ENCODE measurements at places on chromosomes 12 and 14. TPM values are rescaled to one million over a fixed set of nuclear protein-coding genes. Genes with fewer than 3 reads are reported as not detected.

Gene KLRC4
- total RNA-seq: not detected

DNA sequence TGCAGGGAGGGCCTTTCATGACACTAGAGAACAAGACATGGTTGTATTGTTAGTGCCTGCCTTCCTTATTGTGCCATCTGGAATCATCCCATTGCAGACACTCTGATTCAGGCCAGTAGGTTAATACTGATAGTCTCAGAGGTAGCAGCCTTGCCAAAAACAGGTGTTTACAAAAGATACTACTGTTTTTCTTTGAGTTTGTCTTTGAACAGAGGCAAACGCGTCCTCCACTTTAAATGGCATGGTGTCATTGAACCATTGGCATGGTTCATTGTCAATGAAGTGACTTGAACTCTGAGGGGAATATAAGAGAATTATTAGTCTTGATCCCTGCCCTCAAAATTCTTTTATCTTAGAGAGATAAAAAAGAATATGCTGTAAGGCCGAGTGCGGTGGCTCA is 4.2 kb downstream of the FNTB start:
- DNase-seq: no peak
- no peaks in the 10 kb centered on the region for H3K4me1 ChIP-seq
- H3K36me3 ChIP-seq: no peaks in the 10 kb centered on the region
- H3K4me3 ChIP-seq: no peak overlapping the region
- no peaks in the 10 kb centered on the region for H3K27me3 ChIP-seq
- no peak overlapping the region for H3K27ac ChIP-seq

DNA sequence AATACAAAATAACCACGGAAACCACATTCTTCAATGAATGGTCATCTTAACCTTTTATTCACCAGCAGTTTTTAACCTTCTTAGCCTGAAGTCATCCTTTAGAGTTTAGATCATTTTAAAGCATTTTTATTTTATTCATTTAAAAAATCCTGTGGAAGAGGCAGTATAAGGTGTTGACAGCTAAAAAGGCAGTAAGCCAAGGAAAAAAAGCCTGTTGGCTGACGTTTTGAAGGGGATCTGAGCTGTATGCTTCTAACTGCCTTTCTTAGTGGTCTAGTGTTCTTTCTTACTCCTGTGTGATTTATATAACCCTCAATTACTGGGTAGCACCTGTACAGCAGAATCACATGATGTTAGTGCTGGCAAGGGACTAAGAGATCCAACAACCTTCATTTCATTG is 438.3 kb upstream of the SEL1L start:
- no peaks in the 10 kb centered on the region for H3K4me1 ChIP-seq
- H3K36me3 ChIP-seq: no peaks in the 10 kb centered on the region
- H3K4me3 ChIP-seq: no peak overlapping the region
- H3K27me3 ChIP-seq: no peaks in the 10 kb centered on the region
- DNase-seq: no peak

- H3K4me1 ChIP-seq: no peaks in the 10 kb centered on the region
- no peak overlapping the region for H3K27ac ChIP-seq
- no peaks in the 10 kb centered on the region for H3K36me3 ChIP-seq
- no peak overlapping the region for H3K4me3 ChIP-seq
- no peak for DNase-seq
Observed at GRCh38 chr12:96502477-96502876, 13.1 kb downstream of the CFAP54 start.

DNA sequence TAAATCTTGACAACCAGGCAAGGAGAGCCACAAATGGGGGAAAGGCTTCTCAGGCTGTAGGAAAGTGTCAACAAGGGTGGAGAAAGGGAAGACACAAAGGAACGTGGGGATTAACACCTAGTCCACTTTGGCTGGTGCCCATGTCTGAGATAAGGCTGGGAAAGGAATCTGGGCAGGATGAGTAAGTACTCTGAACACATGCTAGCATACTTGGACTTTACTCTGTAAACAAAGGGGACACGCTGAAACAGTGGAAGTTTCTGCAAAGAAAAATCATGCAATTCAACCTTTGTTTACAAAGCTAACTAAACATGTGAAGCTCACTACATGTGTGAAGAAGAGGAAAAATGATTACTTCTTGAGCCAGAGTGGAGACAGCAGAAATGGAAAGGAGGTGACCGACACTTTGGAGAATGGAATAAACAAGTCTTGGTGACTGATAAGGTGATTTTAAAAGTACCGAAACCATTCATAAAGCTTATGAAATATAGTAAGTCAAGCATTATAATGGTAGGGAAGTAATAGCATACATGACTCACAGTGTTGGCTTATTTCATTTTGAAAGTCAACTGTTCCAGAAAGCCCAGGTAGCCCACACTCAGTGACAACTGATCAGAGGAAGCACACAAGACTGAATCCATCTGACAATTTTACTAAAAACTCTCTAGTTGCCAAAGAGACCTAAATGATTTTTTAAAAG is 13.2 kb downstream of the CPNE8 start:
- no peak overlapping the region for H3K4me3 ChIP-seq
- H3K4me1 ChIP-seq: peaks cover 40% of the 10 kb centered on the region
- peak; percentile 89 for DNase-seq

Gene FGF23
- not detected for total RNA-seq

Gene ING4
- 31.6 TPM for total RNA-seq

DNA sequence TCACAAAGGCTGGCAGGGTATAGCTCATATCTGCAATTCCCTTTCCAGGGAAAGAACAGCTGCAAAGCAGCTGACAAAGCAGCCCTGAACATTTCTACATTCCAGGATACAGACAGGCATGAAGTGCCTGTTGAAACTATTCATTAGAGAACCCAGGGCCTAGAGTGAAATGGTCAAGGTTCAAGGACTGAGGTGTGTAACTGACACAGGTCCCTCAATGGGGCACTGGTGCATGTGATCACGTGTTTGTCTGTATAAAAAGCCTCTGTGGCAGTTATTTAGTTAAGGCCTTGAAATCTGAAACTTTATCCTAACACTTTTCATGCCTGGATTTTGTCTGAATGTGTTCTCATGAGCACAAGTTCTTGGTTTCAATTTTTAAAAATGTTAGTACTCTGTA is 47.1 kb downstream of the GIT2 start:
- no peak for DNase-seq
- no peak overlapping the region for H3K4me3 ChIP-seq
- peaks cover 1% of the 10 kb centered on the region for H3K36me3 ChIP-seq
- no peaks in the 10 kb centered on the region for H3K4me1 ChIP-seq
- H3K27ac ChIP-seq: no peak overlapping the region
- no peaks in the 10 kb centered on the region for H3K27me3 ChIP-seq

DNA sequence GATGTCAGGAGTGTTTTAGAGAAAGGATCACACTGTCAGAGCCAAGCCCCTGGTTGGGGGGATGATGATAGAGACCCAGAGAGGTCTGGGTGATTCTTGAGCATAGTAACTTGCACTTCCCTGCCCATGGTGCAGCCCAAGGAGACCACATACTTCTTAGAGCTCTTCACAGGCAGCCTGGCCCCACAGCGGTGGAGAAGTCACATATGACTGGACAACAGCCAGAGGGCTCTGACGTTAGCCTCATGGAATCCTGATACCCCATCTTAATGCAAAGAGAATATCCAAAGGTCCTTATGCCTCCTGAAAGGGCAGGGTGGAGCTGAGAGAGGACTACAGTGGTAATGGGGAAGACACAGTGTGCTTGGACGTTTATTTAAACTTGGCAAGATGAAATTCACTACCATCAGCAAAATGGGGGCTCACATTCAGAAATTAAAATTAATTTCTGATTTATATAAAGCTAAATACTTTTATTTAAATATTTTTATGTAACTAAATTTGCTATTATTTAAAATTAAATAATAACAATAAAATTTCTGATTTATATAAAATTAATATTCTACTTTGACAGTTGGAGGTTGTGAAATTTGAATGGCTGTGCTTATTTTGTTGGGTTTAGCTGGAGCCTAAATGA is 131.3 kb downstream of the KTN1 start:
- no peaks in the 10 kb centered on the region for H3K27me3 ChIP-seq
- H3K36me3 ChIP-seq: no peaks in the 10 kb centered on the region
- no peaks in the 10 kb centered on the region for H3K4me1 ChIP-seq
- no peak overlapping the region for H3K4me3 ChIP-seq
- no peak overlapping the region for H3K27ac ChIP-seq

Gene GLT8D2
- not detected for total RNA-seq

Gene FOXG1
- total RNA-seq: not detected

GRCh38 chr12:46786774-46787173 is 39.0 kb downstream of the SLC38A4 start:
- DNase-seq: no peak
- H3K4me1 ChIP-seq: peaks cover 20% of the 10 kb centered on the region
- no peak overlapping the region for H3K27ac ChIP-seq
- H3K4me3 ChIP-seq: no peak overlapping the region
- no peaks in the 10 kb centered on the region for H3K27me3 ChIP-seq

GRCh38 chr14:39875028-39875427 is 442.8 kb upstream of the FBXO33 start:
- no peak overlapping the region for H3K27ac ChIP-seq
- no peaks in the 10 kb centered on the region for H3K4me1 ChIP-seq
- H3K4me3 ChIP-seq: no peak overlapping the region
- no peak for DNase-seq
- no peaks in the 10 kb centered on the region for H3K36me3 ChIP-seq
- H3K27me3 ChIP-seq: no peaks in the 10 kb centered on the region

GRCh38 chr12:100279607-100280244 is 12.7 kb downstream of the SCYL2 start:
- no peak overlapping the region for H3K4me3 ChIP-seq
- no peaks in the 10 kb centered on the region for H3K36me3 ChIP-seq
- no peaks in the 10 kb centered on the region for H3K27me3 ChIP-seq
- peak overlapping the region; percentile 86 for H3K27ac ChIP-seq
- H3K4me1 ChIP-seq: peaks cover 18% of the 10 kb centered on the region

DNA sequence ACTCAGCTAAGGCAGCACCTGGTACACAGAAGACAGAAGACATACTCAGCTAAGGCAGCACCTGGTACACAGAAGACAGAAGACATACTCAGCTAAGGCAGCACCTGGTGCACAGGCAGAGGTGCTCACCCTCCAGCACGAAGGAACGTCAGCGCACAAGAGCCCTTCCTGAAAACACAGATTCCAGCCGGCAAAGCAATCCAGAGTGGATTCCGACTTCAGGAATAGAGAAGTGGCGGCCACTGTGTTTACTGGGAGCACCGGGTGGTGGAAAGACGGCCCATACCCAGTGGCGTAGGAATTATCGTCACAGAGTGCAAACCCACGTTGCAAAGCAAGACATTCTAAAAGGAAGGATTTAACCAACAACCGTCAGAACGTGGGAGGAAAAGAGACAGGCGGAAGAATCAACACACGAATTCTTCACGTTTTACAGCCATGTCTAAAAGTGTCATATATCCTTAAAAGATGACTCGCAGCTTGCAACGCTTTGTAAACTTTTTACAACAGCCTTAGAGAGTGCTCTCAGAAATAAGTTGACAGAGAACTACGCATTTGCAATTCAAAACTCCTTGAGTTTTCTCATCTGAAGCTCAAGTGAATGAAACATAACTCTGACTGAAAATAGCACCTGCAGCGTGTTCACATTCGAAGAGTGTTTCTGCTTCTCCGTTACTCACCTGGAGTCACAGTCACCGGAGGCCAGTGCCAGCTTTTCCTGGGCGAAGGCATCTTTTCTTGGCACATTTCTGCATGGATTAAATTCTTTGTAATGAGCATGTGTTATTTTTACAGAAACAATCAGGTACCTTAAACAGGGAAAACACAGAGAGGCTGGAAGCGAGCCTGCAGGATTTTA is 55.8 kb upstream of the GALNT9 start:
- no peak for DNase-seq
- H3K27me3 ChIP-seq: peaks cover 9% of the 10 kb centered on the region
- H3K4me3 ChIP-seq: no peak overlapping the region
- no peaks in the 10 kb centered on the region for H3K4me1 ChIP-seq
- H3K27ac ChIP-seq: no peak overlapping the region
- no peaks in the 10 kb centered on the region for H3K36me3 ChIP-seq

GRCh38 chr12:70576341-70577282 is 60.6 kb downstream of the PTPRB start:
- DNase-seq: no peak
- H3K4me1 ChIP-seq: no peaks in the 10 kb centered on the region
- H3K36me3 ChIP-seq: no peaks in the 10 kb centered on the region
- no peak overlapping the region for H3K4me3 ChIP-seq

- H3K27me3 ChIP-seq: no peaks in the 10 kb centered on the region
- H3K27ac ChIP-seq: no peak overlapping the region
- no peak overlapping the region for H3K4me3 ChIP-seq
- no peaks in the 10 kb centered on the region for H3K36me3 ChIP-seq
Observed at GRCh38 chr12:90854136-90854689, 100.8 kb downstream of the CCER1 start.

Gene OAS2
- total RNA-seq: 0.25 TPM

GRCh38 chr12:94614288-94614721 is 36.1 kb downstream of the TMCC3 start:
- no peak overlapping the region for H3K27ac ChIP-seq
- peak; percentile 88 for DNase-seq
- no peaks in the 10 kb centered on the region for H3K36me3 ChIP-seq
- no peak overlapping the region for H3K4me3 ChIP-seq
- peaks cover 43% of the 10 kb centered on the region for H3K4me1 ChIP-seq
- H3K27me3 ChIP-seq: no peaks in the 10 kb centered on the region

DNA sequence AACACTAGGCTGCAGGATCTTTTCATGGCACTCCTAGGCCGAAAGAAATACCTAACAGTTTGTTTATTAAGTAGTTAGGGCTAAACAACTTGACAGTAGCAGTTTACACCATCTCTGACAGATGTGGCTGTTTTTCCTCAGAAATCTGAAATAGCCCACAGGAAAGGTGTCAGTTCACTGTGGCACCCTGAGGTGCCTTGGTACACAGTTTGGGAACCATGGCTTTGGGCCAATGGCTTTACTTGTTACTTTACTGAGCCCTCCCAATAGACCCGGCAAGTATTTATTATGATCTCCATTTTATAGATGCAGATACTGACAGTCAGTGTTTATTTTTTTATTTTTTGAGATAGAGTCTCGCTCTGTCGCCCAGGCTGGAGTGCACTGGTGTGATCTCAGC is 69.3 kb downstream of the RBM19 start:
- H3K36me3 ChIP-seq: no peaks in the 10 kb centered on the region
- H3K4me3 ChIP-seq: no peak overlapping the region
- no peaks in the 10 kb centered on the region for H3K4me1 ChIP-seq

DNA sequence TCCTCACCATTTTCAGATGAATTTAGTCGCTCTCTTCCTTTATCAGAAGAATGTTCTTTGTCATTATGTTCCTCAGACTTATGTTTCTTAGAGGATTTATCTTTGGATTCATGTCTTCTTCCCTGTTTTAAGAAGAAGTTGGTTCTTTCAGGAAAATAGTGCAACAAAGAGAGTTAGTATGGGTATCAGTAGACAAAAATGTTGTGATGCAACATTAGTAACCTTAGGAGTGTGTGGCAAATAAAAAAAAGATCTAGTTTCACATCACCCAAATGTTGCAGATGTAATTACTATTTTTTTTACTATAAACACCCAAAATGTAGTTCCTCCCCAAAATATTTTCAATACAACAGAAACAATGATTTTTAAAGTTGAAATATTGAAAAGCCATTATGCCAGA is 7.8 kb downstream of the RSRC2 start:
- H3K27me3 ChIP-seq: no peaks in the 10 kb centered on the region
- DNase-seq: no peak
- no peak overlapping the region for H3K4me3 ChIP-seq
- no peak overlapping the region for H3K27ac ChIP-seq
- H3K4me1 ChIP-seq: peaks cover 5% of the 10 kb centered on the region
- peaks cover 8% of the 10 kb centered on the region for H3K36me3 ChIP-seq

Data from Caco-2 (cell line).